ENCODE measurements at places on chromosomes 6 and 20. TPM values are rescaled to one million over a fixed set of nuclear protein-coding genes. Genes with fewer than 3 reads are reported as not detected.

The ETV7 gene
- 4.4 TPM for total RNA-seq

The PRR18 gene
- 0.05 TPM for total RNA-seq

The ADGRF5 gene
- 4.2 TPM for total RNA-seq

The EYA4 gene
- 6.2 TPM for total RNA-seq

The HLA-DRB5 gene
- 266 TPM for total RNA-seq

The HLA-DOB gene
- total RNA-seq: 18.8 TPM

The FOXS1 gene
- 4.7 TPM for total RNA-seq

The SCRT2 gene
- total RNA-seq: not detected

The ZNF165 gene
- 0.99 TPM for total RNA-seq

The ZDHHC14 gene
- total RNA-seq: 3.4 TPM

The SCUBE3 gene
- 0.09 TPM for total RNA-seq

The B3GAT2 gene
- total RNA-seq: 1.3 TPM

The ADGRG6 gene
- total RNA-seq: 10.2 TPM

DNA sequence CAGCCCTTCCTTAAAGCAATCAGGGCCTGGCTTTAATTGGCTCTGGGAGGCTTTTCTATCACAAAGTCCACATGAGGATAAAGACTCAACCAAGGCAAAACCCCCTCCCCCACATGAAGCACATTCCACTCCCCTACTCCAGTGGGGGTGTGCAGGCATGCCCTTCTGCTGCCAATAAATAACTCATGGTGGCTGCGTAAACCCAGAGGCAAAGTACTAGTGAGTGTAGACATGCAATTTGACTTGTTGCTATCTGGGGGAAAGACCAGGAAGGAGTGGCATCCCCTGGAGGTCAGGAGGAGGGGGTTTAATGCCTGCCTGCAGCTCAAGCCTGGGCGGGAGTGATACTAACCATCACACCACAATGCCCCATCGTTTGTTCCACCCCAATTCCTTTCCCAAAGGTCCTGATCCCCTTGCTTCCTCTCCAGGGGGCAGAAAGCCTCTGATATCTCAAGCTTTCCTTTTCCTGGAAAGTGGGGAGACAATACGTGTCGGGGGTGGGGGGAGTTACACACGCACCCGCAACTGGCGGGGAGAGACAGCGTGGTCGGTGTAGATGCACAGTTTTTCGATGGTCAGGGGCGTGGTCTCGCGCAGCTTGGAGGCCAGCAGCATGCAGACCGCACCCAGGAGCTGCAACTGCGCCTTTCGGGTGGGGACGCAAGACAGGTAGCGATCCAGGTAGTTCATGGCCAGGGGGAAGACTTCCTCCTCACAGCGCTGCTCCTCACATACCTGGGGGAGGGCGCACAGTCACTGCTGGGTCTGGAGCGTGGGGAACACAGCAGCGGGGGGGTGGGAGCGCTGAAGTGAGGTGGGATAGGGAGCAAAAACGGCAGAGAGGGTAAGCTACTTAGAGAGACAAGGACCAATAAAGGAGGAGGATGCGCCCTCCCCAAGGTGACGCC, 1.5 kb downstream of the CCND3 start:
- no peak for DNase-seq

- DNase-seq: no peak
Observed at GRCh38 chr6:111205502-111205901, 118.2 kb downstream of the SLC16A10 start.

DNA sequence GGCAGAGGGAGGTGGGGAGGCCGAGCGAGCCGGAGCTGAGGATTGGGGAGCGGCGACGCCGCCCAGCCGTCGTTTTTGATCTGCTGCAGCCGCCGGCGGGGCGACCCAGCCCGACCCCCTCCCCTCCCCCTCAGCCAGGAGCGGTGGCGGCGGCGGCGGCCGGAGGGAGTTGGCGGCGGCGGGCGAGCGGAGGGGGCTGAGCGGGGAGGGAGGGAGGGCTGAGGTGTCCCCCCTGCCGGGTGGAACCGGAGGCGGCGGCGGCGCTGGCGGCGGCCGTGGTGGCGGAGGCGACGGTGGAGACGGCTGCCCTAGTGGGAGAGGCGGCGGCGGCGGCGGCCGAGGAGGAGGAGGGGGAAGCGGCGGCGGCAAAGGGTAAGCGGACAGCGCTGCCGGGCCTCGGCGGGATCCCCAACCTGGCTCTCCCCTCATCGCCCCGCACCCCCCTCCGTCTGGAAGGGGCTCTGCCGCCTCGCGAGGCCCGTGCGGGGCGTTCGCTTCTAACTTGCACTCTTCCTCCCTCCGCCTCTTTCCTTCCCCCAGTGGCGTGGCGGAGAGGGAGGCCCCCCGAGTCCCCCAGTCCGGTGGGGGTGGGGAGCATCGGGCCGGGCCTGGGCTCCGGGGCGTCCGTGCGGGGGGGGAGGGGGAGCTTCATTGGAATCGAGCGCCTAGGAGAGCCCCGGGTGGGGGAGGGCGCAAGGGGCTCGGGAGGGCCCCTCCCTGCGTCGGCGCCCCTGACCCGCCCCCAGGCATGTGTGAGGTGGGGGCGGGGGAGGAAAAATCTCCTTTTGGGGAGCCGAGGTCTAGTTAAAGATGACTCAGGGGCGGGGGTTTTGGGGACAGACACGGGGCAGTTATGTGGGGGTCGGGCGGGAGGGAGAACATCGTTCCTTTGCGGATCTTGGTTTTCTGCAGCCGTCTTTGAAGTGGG, at the start of gene TAB2:
TSS of gene TAB2 (plus strand) at position 69 of the 928 bp plus-strand sequence. CDS start 52,286 bp downstream, outside the sequence.
- peak; percentile 50 for DNase-seq

DNA sequence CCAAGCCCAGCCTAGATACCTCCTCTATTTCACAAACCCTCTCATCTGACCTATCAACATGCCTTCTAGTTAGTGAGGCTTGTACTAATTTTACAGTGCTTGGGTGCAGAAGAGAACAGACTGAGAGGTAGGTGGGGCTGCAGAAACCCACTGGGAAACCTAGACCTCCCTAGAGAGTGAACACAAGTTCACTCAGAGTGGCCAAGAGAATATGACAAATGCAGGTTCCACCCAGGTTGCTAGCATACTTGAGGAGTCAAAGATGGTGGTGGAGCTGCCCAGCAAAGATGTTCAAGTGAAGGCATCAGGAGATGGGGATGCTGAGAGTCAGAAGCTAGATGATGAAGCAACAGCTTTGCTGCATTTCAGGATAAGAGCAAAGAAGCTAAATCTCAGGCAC, 337.0 kb downstream of the PTPRT start:
- no peak for DNase-seq

DNA sequence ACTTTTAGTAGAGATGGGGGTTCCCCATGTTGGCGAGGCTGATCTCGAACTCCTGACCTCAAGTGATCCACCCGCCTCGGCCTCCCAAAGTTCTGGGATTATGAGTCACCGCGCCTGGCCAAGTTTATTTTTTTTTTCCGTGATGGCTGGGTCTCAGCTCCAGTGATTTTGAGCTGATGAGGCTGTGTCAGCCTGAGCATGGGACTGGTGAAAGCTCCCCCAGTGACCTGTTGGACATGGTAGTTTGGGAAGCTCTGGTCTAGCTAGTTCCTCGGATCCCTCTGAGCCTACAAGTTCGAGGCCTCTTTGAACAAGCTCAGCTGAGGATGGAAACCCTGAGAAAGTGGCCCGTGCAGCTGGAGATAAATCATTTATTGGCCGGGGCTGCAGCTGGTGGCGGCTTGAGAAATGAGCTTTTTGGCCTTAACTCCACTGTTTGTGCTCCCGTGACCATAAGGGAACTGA, 126.8 kb downstream of the SNX5 start:
- no peak for DNase-seq

- DNase-seq: no peak
Observed at GRCh38 chr6:16049168-16049567, 79.7 kb upstream of the MYLIP start.

DNA sequence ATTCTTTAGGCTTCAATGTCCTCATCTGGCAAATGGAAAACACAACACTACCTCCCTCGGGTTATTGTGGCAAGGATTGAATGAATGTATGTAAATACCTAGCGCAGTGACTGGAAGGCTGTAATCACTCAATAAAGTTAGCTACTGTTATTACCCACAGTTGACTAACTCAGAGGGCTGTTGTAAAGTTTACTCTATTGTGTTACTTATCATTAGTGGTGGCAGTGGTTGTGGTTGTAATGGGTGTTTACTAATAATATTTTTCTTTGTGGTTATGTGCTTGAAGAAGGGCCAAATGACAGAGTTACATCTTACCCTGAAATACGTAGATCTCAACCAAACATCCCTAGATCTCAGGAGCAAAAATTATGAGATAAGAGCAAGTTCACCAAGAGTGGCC, 42.0 kb upstream of the PXDC1 start:
- DNase-seq: no peak

DNA sequence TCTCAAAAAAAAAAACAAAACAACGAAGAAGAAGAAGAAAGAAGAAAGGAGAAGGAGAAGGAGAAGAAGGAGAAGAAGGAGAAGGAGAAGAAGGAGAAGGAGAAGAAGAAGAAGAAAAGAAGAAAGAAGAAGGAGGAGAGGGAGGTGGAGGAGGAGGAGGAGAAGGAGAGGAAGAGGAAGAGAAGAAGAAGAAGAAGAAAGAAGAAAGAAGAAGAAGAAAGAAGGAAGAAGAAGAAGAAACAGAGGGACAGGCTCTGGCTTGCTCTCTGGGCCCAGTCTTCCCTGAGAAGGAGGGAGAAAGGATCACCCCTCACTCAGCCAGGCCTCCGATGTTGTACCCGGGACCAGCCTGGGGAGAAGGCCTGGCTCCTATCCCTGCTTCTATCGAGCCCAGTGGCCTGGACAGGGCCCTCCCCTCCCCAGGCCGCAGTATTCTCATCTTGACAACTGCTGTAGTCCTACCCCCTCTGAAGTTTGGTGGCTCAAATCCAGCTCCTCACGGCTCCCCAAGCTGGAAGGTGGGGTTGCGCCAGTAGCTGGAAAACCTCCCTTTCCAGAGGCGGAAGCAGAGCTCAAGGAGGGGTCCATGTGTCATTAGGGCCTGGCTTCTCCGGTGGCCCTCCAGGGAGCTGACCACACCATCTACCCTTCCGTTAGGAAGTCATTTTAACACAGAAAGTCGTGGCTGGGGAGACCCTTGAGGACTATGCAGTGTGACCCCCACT, 18.9 kb downstream of the C6orf132 start:
- DNase-seq: no peak

DNA sequence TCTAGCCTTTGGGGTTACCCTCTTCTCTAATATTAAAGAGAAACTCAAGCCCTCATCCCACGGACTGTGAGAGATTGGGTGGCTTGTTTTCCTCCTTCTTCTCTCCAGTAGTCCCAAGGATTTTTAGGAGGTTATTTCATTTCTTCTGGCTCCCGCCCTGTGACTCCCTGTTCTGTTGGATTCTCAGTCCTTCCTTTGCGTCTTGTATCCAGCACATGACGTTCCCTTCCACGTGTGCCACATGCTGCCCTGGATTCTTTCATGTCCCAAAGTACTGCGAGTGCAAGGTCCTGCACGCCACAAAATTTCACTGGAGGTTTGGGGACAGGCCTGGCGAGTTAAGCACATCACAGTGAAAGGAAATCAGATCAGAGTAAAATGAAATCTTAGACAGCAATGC, 213.4 kb downstream of the PACRG start:
- no peak for DNase-seq

GRCh38 chr6:170452767-170453545, 100.2 kb downstream of the PSMB1 start:
- DNase-seq: no peak

DNA sequence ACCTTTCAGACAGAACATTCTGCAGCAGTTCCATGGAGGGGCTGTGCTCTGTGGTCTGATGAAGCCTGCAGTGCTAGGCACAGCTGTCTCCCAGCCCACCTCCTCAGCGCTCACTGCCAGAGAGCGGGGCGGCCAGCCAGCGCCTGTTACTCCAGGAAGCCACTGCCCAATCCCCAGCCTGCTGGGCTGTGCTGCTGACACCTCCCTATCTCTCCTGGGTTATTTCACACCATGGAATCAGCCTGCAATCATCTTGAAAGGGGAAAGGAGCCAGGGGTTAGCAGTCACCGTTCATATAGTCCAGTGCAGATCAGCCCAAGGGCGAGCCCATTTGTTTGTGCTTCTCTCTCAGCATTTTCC, 46.3 kb upstream of the NHSL1 start:
- no peak for DNase-seq

GRCh38 chr20:43969501-43970182, 55.0 kb downstream of the TOX2 start:
- DNase-seq: no peak

GRCh38 chr6:21085211-21085610, 508.3 kb upstream of the SOX4 start:
- DNase-seq: no peak

DNA sequence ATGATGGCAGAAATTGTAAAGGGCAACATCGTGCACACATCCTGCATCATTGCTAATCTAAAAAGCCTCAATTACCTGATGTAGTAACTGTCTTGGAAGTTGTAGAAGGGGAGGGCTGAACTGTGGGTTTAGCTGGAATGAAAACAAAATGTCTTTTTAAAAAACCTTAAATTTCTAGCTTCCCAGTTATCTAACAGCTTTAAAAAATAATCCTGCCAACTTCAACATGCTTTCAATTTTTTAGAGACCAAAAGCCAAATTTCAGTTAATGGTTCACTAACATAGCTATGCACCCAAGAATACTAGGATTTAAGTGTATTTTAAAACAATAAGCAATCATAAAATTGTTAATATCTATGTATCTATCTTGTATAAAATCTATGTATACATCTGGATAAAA, 11.9 kb downstream of the CD164 start:
- DNase-seq: no peak

DNA sequence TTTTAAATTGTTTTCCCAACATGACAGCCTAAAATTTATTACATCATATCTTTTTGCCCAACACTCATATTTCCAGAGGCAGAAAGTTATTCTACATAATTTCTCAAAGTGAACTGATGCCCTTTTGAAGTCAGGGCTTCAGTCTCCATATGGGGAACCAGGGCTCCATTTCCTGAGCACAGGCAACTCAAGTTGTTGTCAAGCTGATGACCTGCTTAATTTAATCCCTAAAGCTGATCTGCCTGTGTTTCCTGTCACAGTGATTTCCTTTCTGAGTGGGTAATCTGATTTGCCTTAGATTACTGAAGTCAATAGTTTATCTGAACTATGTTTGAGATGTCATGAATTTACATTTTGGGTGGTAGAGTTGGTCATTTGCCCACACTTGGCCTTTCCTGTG, 932.1 kb upstream of the MANEA start:
- no peak for DNase-seq

Data from thymus (tissue), 14 donors.